Posterior cingulate gyrus (tissue), 11 donors: ENCODE measurements at places on chromosomes 1 and 21.

- no peak for DNase-seq
Observed at GRCh38 chr1:100757946-100758345, 38.4 kb downstream of the VCAM1 start.

GRCh38 chr1:183080406-183080805 lies 57.2 kb downstream of the LAMC1 start:
- DNase-seq: no peak

- no peak for DNase-seq
Observed at GRCh38 chr1:183289051-183289496, 103.0 kb downstream of the LAMC2 start.

- DNase-seq: no peak
Observed at GRCh38 chr1:20037877-20038276, 32.1 kb upstream of the PLA2G5 start.

- DNase-seq: no peak
Observed at GRCh38 chr21:24223624-24224023, 1383.7 kb downstream of the MRPL39 start.

GRCh38 chr1:230696722-230697437 lies 17.0 kb downstream of the AGT start:
- DNase-seq: peak; percentile 80

DNA sequence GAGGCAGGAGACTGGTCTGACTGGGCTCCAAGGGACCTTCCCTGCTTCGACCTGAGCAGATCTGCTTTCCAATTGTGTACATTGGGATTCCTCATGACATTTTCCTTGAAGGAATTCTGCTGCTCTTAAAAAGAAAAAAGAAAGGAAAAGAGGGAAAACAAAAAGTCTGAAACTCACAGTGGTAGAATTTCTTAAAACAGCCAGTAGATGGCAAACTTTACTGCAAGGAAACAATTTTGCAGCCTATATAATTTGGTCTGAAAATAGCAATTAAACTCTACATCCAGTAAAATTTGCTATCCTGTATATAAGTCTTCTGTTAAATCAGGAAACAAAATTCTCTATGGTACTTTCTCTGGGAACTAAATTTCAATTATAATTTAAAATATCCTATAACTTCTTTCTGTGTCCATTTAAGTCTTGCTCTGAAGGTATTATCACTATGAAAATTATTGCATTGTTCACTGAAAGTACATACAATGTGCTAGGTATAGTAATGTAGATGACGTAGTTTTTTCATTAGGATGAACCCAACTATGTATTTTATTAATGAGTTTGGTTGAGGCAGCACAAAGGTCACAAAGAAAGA lies 59.8 kb downstream of the CRB1 start:
- DNase-seq: no peak

GRCh38 chr1:236502579-236502971 lies 21.2 kb upstream of the LGALS8 start:
- DNase-seq: no peak

- no peak for DNase-seq
Observed at GRCh38 chr1:8517661-8518489, 200.0 kb downstream of the SLC45A1 start.

GRCh38 chr1:219433496-219434131 lies 179.3 kb downstream of the ZC3H11B start:
- no peak for DNase-seq
